ENCODE measurements at places on chromosomes 11 and 22.

DNA sequence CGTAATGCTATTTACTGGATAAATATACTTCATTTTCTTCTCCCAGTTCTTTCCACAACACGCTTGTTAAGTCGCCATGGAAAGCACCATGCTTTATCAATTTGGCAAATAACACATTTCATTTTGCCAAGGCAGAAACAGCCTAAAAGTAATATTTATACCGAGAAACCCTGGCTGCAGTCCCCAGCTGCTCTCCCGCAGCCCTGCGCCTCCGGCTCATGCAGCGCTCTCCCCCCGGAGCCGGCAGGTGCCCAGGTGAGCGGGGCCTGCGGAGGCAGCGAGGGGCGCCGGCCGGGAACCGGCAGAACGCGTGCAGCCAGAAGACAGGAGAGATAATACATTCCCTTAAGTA, 681 bp upstream of the ARHGEF12 start:
- no peak for DNase-seq

- no peak for DNase-seq
Observed at GRCh38 chr11:289398-289711, 429 bp downstream of the PGGHG start.

DNA sequence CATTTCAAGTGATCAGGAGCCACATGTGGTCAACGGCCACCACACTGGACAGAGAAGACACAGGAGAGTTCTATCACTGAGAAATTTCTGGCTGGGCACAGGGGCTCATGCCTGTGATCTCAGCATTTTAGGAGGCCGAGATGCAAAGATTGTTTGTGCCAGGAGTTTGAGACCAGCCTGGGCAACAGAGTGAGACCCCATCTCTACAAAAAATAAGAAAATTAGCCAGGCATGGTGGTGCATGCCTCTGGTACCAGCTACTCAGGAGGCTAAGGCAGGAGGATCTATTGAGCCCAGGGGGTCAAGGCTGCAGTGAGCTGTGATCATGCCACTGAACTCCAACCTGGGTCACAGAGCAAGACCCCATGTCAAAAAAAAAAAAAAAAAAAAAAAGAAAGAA, 26.3 kb downstream of the KCNJ4 start:
- no peak for DNase-seq

GRCh38 chr11:21921151-21921550, 271.7 kb upstream of the ANO5 start:
- DNase-seq = no peak

DNA sequence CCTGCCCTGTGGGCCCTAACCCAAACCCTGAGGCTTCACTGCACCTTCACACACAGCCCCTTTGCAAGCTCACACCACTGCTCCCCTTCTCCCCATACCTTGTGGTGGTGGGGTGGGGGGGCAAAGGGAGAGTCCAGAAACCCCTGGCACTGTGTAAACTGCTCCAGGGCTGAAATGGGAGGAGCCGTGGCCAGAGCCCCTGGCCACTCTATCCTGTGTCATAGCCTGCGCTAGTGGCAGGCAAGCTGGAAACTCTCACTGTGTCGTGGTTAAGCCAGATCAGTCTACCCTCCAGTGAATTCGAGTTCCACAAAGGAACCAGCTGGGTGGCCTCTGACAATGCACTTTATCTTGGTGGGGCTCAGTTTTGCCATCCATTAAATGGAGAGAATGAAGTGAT, 8.4 kb upstream of the SYT13 start:
- DNase-seq = no peak

DNA sequence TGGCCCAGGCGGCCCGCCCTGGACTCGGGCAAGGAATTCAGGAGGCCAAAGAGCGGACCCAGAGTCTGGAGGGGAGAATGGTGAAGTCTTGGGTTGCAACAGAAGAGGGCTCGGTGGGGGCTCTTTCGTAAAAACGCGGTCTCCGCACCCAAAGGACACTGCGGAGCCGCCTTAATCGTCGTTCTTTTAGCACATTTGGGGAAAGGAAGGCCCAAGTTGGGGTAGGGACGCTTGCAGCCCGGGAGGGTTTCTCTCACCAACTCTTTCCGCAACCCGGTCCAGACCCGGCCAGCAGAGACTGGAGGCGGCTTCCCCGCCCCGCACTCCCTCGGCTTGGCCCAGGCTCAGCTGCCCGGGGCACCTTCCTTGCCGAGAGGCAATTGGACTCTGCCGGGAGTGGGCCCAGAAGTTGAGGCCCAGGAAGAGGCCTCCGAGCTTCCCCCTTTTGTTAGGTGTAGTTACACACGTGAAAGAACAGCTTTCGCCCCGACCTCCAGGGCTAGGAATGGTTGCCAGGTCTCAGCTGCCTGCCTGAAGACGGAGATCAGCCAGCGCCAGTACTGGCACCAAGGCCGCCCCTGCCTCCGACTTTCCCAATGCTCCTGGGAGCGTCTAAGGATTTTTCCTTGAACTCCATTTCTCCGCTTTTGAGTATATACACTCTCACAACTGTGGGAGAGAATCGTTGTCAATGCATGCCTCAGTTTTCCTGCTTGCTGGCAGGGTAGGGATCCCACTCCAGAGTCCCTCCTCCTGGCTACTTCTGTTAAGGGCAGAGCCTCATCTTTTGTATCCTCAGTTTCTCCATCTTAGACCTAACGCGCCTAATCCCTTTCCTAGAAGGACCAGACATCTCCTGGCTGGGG, 3.7 kb downstream of the ALX4 start:
- DNase-seq = no peak

Data from A172 (cell line).